ENCODE measurements at places on chromosomes 11 and 22. TPM values are rescaled to one million over a fixed set of nuclear protein-coding genes. Genes with fewer than 3 reads are reported as not detected.

- no peak for DNase-seq
Measured at GRCh38 chr11:69659591-69659990, 15.6 kb downstream of the LTO1 start.

DNA sequence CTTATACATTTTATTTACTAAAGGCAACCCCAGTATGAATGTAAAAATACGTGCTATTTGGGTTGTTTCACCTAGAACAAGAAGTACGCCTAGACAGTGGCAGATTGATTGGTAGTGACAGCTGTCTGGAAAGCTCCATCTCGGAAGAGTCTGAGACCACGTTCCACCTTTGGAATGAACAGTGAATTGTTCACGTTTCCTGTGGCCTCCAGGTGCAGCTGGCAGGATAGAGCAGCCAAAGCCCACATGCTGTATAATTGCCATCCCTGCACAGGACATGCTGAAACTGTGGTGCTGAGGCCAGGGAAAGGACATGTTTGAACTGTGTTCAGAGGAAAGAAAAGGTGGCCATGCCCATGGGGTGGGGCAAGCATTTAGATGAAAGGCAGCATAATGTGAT, 218.7 kb upstream of the MTNR1B start:
- no peak for DNase-seq

GRCh38 chr11:2758751-2759150, 59.0 kb upstream of the KCNQ1OT1 start:
- DNase-seq = no peak

DNA sequence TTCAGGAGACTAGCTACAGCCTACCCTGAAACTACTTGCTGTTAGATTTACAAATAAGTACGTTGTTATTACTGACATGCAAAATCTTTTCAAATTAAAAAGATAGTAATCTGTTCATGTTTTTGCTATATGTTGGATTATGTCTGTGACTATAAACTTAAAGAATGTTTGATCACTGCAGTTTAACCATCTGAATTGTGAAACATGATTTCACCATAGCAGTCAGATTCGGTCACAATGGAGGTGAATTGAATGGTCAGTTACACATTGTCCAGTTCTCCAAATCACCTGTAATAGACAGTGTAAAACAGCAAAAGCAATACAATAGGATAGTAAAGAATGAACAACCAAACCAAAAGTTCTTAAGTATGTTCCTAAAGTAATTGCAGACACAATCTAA, 43.3 kb downstream of the CCDC83 start:
- DNase-seq = no peak

Gene APIP
- total RNA-seq = 131 TPM

Measured in H4 (cell line).